ENCODE measurements at places on chromosomes 3 and 15.

- DNase-seq, result peak; percentile 67
These were observed 217.2 kb upstream of the CGNL1 start for GRCh38 chr15:57158997-57159668.

- DNase-seq, result peak; percentile 57
These were observed 674 bp upstream of the MECOM start for GRCh38 chr3:169663951-169664820.

DNA sequence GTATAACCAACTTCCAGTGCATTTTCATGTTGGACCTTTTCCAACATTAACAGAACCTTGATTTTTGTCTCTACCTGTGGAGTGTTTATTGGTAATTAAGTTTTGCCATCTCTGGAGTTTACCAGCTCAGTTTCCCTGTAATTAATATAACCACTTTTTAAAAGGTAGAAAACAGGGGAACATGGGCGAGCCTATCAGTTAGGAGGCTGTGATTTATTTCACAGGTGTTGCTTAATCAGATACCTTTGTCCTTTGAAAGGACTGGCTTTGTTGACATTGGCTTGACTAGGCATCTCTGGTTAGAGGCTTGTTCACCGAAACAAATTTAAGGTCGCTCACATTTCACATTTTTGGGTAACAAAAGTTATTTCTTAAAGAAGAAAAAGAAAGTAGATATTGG lies 622 bp downstream of the NAALADL2 start:
- DNase-seq, result no peak

GRCh38 chr15:94238539-94239118 lies 7.3 kb downstream of the MCTP2 start:
- DNase-seq, result no peak

DNA sequence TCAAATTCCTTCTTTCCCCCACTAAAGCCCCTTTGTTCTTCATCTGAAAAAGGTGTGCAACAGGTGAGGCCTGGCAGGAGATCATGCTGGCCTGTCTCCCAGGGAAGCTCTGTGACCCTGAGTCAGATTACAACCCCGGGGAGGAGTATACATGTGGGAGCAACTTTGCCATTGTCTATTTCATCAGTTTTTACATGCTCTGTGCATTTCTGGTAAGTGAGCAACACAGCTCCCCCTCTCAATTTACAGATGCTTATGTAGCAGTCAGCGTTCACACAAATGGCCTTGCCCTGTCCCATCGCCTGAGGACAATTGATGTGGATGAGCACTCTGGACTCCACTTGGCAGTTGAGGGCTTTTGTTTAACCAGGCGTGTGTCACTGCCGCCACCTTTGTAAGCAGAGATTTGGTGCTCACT lies 70.4 kb downstream of the CHDH start:
- no peak for DNase-seq

GRCh38 chr3:184566441-184567414 lies 5.1 kb downstream of the EPHB3 start:
- no peak for DNase-seq

DNA sequence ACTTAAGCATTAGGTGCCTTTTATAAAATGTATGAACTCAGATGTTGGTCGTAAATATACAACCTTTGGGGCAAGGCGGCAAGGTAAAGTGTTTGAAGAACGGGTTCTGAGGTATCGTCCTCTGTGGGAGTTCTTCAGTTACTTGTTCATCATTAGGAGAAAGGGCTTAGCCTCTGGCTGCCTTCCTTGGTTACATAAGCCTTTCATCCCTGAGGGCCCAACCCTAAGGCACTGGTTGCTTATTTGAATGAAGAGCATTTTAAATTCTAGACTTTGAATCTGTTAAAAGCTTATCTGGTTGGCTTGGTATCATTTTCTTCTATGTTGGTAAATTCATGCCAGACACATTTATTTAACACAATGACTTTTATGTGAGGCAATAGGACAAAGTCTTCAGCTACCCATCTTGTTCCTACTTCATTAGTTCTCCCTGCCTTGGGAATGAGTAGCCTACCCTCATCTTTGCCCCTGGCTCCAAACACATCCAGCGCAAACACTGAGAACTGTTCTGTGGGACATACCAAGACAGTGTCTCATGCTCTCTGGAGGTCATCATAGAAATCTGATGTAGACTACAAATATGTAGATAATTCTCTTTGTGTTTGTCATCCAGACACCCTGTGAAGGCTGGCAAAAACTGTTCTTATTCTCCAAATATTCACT lies 12.4 kb upstream of the CCDC80 start:
- no peak for DNase-seq

GRCh38 chr3:165820671-165821123 lies 16.5 kb downstream of the BCHE start:
- DNase-seq, result no peak

- no peak for DNase-seq
These were observed 55.5 kb downstream of the NBEAL2 start for GRCh38 chr3:47034868-47035489.

- no peak for DNase-seq
These were observed 471.8 kb downstream of the GRM7 start for GRCh38 chr3:7332696-7333095.

- peak; percentile 93 for DNase-seq
These were observed 2.3 kb upstream of the HAPLN3 start for GRCh38 chr15:88897456-88898194.

All from lung (tissue), 17 donors.